GM20000 (cell line): ENCODE measurements at places on chromosomes 11 and 22.

GRCh38 chr22:45832180-45832579 is 144.8 kb downstream of the WNT7B start:
- DNase-seq = no peak

GRCh38 chr22:20175597-20175900 is 24.7 kb upstream of the CCDC188 start:
- DNase-seq = no peak

GRCh38 chr11:69089258-69089657 is 40.5 kb downstream of the TPCN2 start:
- DNase-seq = no peak

DNA sequence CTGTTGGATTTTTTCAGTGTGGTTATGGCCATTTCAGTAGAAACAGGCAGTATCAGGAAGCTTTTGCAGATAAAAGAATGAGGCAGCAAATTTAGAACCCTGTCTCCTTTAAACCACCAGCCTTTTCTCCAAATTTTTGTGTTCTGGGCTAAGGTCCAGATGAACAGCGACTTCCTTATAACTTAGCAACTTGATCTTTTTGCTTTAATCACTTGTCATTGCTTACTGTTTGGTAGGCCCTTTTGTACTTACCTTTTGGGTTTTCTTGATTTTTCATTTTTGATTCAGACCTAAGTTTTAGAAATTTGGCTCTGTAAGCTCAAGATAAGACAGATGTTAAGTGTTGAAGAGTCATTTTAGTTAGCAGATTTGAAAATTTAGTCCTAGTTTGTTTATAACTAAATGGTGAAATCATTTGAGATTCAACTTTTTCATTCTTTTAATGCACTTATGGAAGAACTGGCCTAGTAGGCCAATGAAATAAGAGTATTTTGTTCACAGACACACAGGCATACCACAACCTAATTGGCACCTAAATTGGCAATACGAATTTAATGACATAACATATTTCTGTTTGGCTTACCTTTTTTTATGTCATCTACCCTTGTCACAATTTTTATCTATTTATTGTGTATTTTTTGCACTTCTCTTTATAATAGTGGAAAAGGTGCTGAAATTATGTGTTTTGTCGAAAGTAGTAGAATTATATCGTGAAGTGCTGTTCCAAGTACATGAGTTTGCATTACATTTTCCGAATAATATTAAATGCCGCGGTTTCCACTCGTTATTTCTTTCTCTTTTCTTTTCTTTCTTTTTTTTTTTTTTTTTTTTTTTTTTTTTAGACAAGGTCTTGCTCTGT is 2.1 kb downstream of the RTN3 start:
- DNase-seq = no peak

DNA sequence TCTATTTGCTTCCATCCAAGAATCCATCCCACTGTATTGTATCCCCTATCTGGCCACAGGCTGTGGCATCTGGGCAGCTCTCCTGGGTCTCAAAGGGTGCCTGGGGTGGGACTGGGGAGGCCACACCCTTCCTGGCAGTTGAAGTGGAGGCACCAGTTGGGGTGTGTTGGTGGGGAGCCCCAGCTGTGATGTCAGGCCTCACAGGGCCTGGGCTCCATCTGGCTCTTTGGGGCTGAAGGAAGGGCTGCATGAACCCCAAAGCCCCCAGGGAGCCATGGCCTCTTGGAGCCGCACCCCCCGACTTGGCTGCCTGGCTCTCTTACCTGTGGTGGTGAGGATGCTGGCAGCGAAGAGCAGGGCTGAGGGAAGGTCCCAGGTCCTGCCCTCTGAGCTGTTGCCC is 469 bp downstream of the KCNK7 start:
- DNase-seq = no peak

- no peak for DNase-seq
Observed at GRCh38 chr11:82529936-82530335, 203.7 kb downstream of the FAM181B start.

DNA sequence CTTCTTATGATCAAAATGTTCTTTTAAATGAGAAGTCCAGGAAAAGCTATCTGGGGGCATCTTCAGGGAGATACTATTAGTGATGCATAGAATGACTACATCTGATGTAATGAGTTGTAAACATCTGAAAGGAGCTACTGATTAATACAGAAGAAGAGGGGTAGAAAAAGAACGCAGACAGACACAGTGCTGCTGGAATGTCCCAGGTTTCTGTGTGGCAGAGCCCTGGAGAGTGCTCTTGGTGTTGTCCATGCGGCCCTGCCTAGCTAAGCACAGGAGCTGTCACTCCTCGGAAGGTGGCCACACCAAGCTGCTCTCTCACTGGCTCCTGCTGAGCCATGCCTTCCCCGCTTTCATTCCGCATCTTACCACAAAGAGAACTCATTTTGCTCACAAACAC is 768.8 kb downstream of the OPCML start:
- DNase-seq = no peak

DNA sequence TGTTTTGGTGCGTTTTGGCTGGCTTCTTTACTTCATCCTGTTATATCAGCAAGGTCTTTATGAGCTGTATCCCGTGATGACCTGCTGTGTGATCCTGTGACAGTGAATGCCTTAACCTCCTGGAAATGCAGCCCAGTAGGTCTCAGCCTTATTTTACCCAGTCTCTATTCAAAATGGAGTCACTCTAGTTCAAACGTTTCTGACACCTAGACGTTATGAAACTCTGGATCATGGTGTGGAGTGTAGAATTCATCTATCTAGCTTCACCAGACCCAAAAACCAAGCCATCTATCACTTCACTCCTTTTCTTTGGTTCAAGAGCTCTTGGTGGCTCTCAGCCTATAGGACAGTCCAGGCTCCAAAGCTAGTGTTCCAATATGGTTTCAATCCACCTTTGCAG is 28.2 kb upstream of the ZDHHC13 start:
- no peak for DNase-seq

- DNase-seq = no peak
Observed at GRCh38 chr11:124608147-124608546, 3.1 kb upstream of the PANX3 start.

DNA sequence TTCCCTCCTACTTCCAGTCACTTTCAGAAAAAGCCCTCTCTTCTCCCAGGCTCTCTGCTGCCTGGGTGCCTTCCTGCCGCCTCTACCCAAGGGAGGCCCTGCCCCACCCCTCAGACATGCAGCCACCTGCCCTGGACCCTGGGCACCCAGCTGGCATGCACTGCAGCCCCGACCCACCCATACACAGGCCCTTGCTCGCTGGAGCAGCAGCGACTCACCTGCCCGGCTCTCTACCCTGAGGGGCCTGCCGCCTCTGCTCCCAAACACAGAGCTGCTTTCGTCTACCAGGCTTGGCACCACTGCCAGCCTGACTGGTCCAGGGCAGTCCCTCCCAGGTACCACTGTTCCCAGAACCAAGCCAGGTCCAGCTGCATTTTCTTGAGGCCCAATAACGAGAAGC is 1.2 kb upstream of the TSSK2 start:
- no peak for DNase-seq
